Aorta (tissue), 5 donors: ENCODE measurements at places on chromosomes 7 and 10.

GRCh38 chr10:46523119-46523961 lies 33.1 kb downstream of the GPRIN2 start:
- DNase-seq = peak; percentile 69

- DNase-seq = no peak
Observed at GRCh38 chr10:36789974-36790373, 335.4 kb upstream of the ANKRD30A start.

GRCh38 chr7:32279500-32279899 lies 209.3 kb upstream of the PDE1C start:
- no peak for DNase-seq

DNA sequence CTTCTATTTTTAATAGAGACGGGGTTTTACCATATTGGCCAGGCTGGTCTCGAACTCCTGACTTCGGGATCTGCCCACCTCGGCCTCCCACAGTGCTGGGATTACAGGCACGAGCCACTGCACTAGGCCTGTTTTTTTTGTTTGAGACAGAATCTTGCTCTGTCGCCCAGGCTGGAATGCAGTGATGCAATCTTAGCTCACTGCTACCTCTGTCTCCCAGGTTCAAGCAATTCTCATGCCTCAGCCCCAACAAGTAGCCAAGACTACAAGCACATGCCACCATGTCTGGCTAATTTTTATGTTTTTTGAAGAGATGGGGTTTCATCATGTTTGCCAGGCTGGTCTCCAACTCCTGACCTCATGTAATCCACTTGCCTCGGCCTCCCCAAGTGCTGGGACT lies 73.7 kb downstream of the TYW1B start:
- no peak for DNase-seq

GRCh38 chr7:68176974-68177373 lies 1180.3 kb downstream of the TYW1 start:
- DNase-seq = no peak

GRCh38 chr10:110456046-110456445 lies 41.7 kb upstream of the DUSP5 start:
- DNase-seq = no peak

DNA sequence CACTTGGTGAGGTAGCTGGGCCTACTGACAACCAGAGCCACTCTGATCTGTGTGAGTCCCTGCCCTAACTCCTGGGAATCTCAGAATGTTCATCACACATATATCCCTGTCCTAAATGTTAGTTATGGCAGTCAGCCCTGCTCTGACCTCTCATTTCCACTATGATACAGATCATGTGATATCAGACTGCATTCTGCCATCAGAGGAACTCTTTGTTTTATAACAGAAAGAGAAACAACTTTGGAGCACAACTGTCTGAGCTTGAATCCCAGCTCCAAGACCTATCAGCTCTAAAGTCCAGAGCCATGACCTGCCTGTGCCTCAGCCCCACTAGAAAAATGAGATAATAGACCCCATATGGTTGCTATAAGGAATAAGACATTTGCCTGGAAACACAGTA lies 54.6 kb upstream of the ABCB4 start:
- DNase-seq = no peak

DNA sequence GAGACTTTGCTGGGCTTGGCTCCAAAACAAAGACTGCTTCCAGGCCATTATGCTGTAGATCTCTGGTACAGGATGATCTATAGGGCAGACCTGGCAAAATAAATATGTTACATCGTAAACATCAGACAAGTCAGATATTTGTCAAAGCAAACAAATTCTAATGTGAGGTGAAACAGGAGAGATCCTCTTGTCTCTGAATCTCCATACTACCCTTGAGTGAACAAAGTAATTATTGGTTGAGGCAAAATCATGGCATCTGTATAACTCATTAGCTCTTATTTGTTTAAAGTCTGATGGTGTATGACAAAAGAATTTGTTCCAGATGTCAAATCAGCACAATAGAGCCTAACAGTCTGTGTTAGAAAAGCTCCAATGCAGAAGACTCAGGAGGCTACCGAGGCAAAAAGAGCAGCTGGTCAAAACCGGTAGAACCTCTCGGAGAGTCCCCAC lies 1291.5 kb downstream of the TYW1 start:
- no peak for DNase-seq
